ENCODE measurements at places on chromosomes 5 and 9. TPM values are rescaled to one million over a fixed set of nuclear protein-coding genes. Genes with fewer than 3 reads are reported as not detected.

DNA sequence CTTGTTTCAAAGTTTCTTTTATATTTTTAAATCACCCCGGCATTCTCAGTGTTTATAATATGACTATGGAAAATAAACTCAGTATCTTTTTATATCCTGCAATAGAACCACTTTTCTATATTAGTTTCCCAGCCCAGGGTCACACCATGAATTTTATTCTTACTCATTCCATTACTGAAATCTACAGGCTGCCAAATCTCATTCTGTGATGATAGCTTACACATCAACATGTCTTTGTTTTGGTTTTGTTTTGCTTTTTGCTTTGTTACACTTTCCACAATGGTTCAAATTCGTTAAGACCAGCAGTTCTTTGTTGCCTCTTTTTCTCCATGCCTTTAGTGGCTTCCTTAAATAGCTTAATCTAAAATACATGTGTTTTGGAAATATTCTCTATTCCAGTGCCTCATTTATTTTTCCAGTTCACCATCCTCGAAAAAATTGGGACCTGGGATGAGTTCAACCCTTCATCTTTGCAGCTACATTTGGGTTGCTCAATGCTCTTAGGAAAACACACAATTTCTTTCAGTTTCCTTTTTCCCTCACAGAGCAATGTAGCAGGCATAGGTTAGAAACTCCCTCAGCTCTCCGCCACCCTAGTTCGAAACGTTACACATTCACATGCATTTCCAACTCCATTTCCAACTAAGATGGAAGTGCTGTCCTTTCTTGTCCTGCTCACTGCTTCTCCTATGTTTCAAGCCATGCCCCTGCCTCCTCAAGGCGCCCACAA, 1146.3 kb downstream of the MAT2B start:
- H3K27ac ChIP-seq = no peak overlapping the region
- no peak for DNase-seq
- H3K27me3 ChIP-seq = no peaks in the 10 kb centered on the region
- no peaks in the 10 kb centered on the region for H3K4me1 ChIP-seq

GPR150 gene
- 0.29 TPM for total RNA-seq

DNA sequence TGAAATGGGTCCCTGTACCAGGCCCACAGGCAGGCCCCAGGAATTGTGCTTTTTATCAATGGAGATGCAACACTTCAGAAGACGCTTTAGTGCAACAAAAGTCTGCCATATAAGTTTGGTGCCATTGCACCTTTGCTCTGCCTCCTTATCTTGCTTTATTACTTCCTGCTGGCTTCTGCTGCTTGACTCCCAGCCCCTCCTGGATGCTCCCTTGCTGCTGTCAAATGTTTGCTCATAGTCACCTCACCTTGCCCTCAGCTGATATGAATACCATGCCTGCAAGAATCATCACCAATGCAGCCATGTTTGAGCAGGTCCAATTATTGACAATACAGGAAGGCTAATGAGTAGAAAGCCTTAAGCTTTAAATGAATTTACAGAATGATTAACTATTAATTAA, 25.4 kb downstream of the MEGF10 start:
- H3K36me3 ChIP-seq = no peaks in the 10 kb centered on the region
- no peak overlapping the region for H3K27ac ChIP-seq

GRCh38 chr9:130990306-130990977, 18.5 kb upstream of the LAMC3 start:
- no peaks in the 10 kb centered on the region for H3K36me3 ChIP-seq
- DNase-seq = peak; percentile 59
- no peak overlapping the region for H3K4me3 ChIP-seq
- H3K4me1 ChIP-seq = peaks cover 2% of the 10 kb centered on the region
- no peak overlapping the region for H3K27ac ChIP-seq

DNA sequence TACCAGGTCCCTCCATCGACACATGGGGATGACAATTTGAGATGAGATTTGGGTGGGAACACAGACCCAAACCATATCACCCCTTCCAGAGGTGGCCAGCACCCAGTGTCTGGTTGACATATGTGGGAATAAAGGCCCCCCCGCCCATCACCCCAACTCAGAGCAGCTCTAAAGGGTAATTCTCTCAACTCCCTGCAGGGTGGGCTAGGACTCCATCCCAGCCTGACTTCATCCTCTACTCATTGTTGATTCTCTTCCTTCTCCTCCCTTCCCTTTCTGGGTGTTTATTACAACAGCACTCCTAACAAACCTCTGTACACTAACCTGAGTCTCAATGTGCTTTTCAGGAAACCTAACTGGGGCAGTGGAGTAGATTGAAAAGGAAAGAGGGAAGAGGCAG, 339.9 kb downstream of the ACTL7B start:
- H3K36me3 ChIP-seq = no peaks in the 10 kb centered on the region
- DNase-seq = peak; percentile 59
- no peak overlapping the region for H3K4me3 ChIP-seq
- peaks cover 2% of the 10 kb centered on the region for H3K27me3 ChIP-seq
- no peaks in the 10 kb centered on the region for H3K4me1 ChIP-seq
- no peak overlapping the region for H3K27ac ChIP-seq

DNA sequence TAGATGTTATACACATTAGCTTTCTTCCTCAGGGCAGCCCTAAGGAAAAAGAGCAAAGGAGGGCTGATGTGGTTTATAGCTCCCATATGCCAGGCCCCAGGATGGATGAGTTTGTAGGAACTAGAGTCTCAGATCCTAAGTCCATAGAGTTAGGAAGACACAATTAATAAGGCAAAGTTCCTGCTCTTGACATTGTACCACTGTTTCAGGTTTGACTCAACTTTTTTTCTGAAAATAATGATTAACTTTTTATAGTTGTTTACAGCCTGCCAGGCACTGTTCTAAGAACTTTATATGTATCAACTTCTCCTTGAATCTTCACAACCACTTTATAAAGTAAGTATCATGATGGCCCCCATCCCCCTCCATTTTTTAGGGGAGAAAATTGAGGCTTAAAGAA, 339.5 kb downstream of the PDE4D start:
- no peaks in the 10 kb centered on the region for H3K27me3 ChIP-seq
- no peak overlapping the region for H3K4me3 ChIP-seq
- H3K36me3 ChIP-seq = no peaks in the 10 kb centered on the region
- DNase-seq = no peak
- no peaks in the 10 kb centered on the region for H3K4me1 ChIP-seq

- H3K4me3 ChIP-seq = no peak overlapping the region
- no peaks in the 10 kb centered on the region for H3K36me3 ChIP-seq
- no peak overlapping the region for H3K27ac ChIP-seq
- DNase-seq = no peak
- peaks cover 8% of the 10 kb centered on the region for H3K4me1 ChIP-seq
These were observed 110.9 kb upstream of the ADAMTSL1 start for GRCh38 chr9:18362901-18363685.

HSD17B3 gene
- total RNA-seq = 0.40 TPM

HTR1A gene
- total RNA-seq = not detected

DNA sequence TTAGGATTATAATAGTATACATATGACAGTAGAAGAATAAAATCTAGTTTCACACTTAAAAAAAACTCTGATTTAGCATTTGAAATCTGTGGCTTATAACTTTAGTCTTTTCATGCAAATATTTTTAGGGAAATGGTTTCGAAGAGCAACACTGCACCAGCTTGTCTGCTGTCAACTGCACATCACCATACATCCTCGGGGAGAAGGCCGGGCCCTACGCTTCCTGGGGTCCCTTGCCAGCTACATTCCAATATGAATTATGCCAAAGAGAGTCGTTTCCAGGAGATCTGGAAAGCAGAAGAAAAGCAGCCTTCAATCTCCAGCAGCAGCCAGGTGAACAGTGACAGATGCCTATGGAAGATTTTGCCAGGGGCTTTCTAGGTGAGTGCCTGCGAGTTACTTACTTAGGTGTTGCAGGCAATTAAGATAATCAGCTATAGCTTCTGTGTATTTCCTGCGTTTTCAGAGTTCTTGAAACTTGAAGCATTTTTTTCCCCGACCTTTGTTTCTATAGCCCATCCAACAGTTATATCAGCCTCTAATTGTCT, 166.8 kb downstream of the TRPM3 start:
- peak overlapping the region; percentile 31 for H3K4me3 ChIP-seq
- DNase-seq = peak; percentile 53
- H3K27ac ChIP-seq = no peak overlapping the region

DNA sequence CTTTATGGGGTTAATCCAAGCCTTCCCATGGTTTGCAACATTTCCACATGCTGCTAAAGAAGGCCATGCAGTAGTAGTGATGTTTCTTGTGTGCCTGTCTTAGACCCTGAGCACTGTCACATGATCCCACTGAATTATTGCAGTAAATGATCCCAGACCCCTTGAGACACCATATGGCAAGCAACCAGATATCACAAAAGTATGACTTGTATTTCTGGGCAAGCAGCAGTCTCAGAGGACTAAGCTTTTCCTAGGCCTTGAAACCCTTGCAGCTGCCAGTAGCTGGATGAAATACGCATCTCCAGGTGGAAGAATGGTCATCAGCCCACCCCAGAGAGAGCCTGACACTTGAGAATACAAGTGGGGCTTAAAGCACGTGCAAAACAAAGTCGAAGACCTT, 41.8 kb downstream of the CDO1 start:
- no peaks in the 10 kb centered on the region for H3K27me3 ChIP-seq
- DNase-seq = no peak
- H3K4me3 ChIP-seq = no peak overlapping the region
- H3K36me3 ChIP-seq = no peaks in the 10 kb centered on the region

DNA sequence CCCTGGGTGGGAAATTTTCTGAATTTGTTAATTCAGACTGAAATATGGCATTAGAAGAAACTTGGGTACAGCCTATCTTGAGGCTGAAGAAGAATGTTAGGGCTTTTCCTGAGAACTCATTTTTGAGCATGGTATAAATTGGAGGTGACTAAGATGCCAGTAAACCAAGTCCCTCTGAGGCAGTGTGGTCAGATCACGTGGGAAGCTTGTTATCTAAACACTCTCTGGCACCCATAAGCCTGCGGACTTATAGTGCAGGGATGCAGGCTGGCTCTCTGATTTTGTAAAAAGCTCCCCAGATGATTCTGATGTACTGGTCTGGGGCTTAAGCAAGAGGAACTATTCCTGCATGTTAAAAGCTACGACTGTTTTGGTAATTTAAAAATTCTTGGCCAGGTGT, 34.3 kb downstream of the MTMR12 start:
- no peaks in the 10 kb centered on the region for H3K27me3 ChIP-seq
- no peak overlapping the region for H3K27ac ChIP-seq
- H3K36me3 ChIP-seq = peaks cover 44% of the 10 kb centered on the region
- H3K4me1 ChIP-seq = peaks cover 23% of the 10 kb centered on the region
- H3K4me3 ChIP-seq = no peak overlapping the region

DNA sequence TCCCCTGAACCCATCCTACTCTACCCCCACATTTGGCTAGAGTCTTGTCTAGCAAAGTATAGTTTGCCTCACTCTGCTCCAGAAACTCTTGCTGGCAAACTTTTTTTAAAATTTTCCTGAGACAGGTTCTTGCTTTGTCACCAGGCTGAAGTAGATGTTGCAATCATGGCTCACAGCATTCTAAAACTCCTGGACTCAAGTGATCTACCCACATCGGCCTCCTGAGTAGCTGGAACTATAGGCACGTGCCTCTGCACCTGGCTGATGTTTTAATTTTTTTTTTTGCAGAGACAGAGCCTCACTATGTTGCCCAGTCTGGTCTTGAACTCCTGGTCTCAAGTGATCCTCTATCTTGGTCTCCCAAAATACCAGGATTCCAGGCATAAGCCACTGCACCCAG, 175.8 kb upstream of the FBXL17 start:
- no peak for DNase-seq
- H3K4me1 ChIP-seq = no peaks in the 10 kb centered on the region
- H3K27ac ChIP-seq = no peak overlapping the region
- no peak overlapping the region for H3K4me3 ChIP-seq
- H3K27me3 ChIP-seq = no peaks in the 10 kb centered on the region

KIF3A gene
- total RNA-seq = 22.5 TPM

ZNF462 gene
- 88.4 TPM for total RNA-seq

- H3K27me3 ChIP-seq = peaks cover 29% of the 10 kb centered on the region
- no peak overlapping the region for H3K4me3 ChIP-seq
- no peaks in the 10 kb centered on the region for H3K36me3 ChIP-seq
- H3K4me1 ChIP-seq = peaks cover 5% of the 10 kb centered on the region
These were observed 12.6 kb upstream of the C5orf58 start for GRCh38 chr5:170220191-170220590.

- DNase-seq = no peak
- no peaks in the 10 kb centered on the region for H3K36me3 ChIP-seq
- H3K4me3 ChIP-seq = no peak overlapping the region
- no peak overlapping the region for H3K27ac ChIP-seq
These were observed 51.4 kb upstream of the NRARP start for GRCh38 chr9:137353223-137354152.

GRCh38 chr9:93132946-93133680, 938 bp downstream of the NINJ1 start:
- no peak overlapping the region for H3K27ac ChIP-seq
- no peaks in the 10 kb centered on the region for H3K36me3 ChIP-seq
- H3K4me3 ChIP-seq = peak overlapping the region; percentile 82
- DNase-seq = peak; percentile 69
- peaks cover 10% of the 10 kb centered on the region for H3K27me3 ChIP-seq

- peak overlapping the region; percentile 99 for H3K4me3 ChIP-seq
- peak; percentile 57 for DNase-seq
- no peaks in the 10 kb centered on the region for H3K36me3 ChIP-seq
- peak overlapping the region; percentile 98 for H3K27ac ChIP-seq
- H3K27me3 ChIP-seq = no peaks in the 10 kb centered on the region
These were observed 1.6 kb upstream of the MARCHF6 start for GRCh38 chr5:10351919-10352318.

DNA sequence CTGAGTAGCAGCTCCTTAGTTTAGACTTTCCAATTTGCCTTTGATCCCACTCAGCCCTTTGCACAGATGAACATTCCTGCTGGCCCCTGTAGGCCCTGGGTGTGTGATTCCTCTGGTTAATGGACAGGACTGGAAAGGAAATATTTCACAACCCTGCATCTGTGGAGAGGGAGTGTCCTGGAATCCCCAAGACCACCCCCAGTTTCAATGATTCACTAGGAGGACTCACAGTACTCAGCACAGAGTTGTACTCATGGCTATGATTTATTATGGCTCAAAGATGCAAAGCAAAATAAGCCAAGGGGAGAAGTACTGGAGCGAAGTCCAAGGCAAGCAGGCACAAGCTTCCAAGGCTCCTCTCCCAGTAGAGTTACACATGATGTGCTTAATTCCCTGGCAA, 42.4 kb upstream of the TJP2 start:
- H3K4me1 ChIP-seq = peaks cover 3% of the 10 kb centered on the region
- H3K27me3 ChIP-seq = no peaks in the 10 kb centered on the region
- no peak for DNase-seq
- no peak overlapping the region for H3K27ac ChIP-seq
- no peak overlapping the region for H3K4me3 ChIP-seq

DPP7 gene
- total RNA-seq = 25.4 TPM

GRCh38 chr5:81235287-81236072, 2.4 kb downstream of the CKMT2 start:
- no peak for DNase-seq
- H3K4me1 ChIP-seq = no peaks in the 10 kb centered on the region
- H3K4me3 ChIP-seq = no peak overlapping the region
- peaks cover 4% of the 10 kb centered on the region for H3K36me3 ChIP-seq
- H3K27me3 ChIP-seq = no peaks in the 10 kb centered on the region
- no peak overlapping the region for H3K27ac ChIP-seq
